Neural crest cell (in vitro differentiated cells): ENCODE measurements at places on chromosomes 11 and 22. TPM values are rescaled to one million over a fixed set of nuclear protein-coding genes. Genes with fewer than 3 reads are reported as not detected.
A peak's percentile ranks its signal among the peaks of the same experiment; 100 is the strongest.

DNA sequence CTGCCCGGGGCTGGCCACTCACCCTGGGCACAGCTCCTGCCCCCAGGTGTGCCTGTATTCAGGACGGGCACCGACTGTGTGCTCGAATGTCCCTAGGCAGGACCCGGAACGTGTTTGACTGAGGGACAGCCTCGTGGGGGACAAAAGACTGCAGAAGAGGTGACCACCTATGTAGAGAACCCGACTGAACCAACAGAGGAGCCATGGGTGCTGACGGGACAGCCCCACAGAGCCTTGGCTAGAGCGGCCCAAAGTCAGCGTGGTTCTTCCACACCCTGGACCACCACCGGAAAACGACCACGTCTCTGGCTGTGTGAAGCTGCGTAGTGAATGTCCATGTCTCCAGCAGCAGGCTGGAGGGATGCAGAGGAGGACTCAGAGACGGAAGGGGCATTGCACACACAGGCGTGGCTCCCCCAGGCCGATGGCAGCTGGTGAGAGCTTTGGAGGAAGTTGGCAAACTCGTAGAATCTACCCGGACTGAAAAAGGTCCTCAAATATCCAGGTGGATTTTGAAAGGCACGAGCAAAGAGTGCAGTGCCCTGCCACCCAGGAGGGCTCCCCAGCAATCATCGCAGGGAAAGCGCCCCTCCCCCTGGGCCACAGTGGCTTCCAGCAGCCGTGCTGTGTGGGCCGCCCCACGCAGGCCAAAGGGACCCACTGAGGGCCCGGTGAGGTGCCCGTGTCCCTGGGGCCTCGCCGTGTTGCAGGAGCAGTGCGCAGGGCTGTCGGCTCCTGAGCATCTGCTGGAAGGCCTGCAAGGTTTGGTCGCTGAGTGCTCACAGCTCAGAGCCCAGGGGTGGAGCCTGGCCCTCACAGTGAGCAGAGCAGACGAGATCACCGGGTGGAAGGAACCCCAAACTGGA lies 17.5 kb upstream of the MUC5B start:
- no peak for DNase-seq

DNA sequence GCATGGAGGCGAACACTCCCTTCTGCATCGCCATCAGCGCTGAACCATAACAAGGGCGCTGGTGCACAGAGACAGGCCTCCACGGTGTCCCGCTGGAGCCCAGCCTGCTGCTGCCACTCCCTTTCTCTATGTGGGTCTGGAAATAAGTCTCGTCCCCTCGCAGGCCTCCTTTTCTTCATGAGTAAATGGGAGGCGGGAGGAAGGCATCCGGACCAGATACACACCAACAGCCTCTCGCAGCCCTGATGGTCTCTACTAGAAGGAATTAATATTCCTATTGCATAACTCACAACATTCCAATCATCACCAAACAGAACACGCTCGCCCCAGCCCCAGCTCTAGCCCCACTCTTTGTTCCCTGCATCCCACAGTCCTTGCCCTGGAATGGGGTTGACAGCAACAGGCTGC lies 14.9 kb downstream of the RASD2 start:
- no peak for DNase-seq

TYMP gene
- total RNA-seq: 0.86 and 1.2 TPM in 2 replicates

- no peak for DNase-seq
These were observed 70.0 kb downstream of the AMOTL1 start for GRCh38 chr11:94838027-94838731.

DNA sequence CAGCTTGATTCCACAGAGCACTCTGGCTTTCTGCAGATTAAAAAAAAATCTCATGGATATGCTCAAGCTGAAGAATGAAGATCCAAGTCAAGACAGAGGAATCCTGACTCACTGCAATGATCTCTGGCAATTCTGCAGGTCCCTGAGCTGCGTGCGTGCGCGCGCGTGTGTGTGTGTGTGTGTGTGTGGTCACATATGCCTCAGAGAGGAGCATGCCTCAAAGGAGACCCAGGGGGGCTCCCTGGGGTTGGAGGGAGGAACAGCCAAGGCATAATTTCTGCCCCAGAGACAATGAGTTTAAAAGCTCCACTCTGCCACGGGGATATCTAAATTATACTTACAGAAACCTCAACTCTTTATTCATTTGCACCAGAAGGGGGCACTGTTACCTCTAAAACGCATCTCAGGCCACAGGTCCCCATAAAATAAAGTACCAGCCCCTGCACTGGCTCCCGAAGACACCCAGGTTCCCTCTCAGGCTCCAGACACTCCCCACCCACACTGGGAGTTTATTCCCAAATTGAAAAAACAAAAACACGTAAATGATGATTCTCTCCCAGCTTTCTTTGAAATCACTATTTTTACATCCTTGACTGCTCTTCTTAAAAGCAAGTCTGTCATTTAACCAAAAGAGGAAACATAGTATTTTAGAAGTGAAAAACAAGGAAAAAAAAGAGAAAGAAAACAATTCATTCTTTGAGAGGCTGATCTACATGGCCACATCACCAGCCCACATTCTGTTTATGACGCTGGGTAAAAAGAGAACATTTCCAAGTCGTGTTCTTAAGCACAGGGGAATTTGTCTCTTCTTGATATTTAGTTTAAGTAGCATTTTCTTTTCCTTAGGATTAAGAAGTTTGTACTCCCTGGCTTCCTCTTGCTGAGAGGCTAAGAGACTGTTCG lies 401.0 kb downstream of the LARGE1 start:
- DNase-seq: peak; percentile 45

GRCh38 chr11:116499396-116500003 lies 273.3 kb downstream of the BUD13 start:
- peak; percentile 94 for DNase-seq

POTEH gene
- not detected in 2 replicates for total RNA-seq

CDHR5 gene
- total RNA-seq: not detected in 2 replicates

EMID1 gene
- total RNA-seq: 9.0 and 10.4 TPM in 2 replicates

MPZL2 gene
- total RNA-seq: not detected in 2 replicates

DNA sequence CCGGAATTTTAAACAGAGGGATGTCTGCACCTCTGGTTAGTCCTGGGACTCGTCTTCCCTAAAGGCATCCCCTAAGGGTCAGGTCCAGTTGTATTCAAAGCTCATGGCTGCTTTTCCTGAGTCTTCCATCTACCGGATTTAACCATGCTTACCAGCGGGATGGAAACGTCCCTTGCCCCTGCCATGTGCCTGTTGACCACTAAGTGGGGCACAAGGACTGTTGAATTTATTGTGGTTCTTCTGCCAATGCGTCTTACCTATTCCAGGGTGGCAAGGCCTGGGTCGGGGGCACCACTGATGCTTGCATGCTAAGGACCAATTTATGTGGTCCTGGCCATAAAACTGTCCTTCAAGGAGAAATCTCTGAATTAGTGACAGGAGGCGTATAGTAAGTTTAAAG lies 25.6 kb downstream of the ANKRD42 start:
- DNase-seq: no peak

GGTLC3 gene
- total RNA-seq: not detected in 2 replicates

DNA sequence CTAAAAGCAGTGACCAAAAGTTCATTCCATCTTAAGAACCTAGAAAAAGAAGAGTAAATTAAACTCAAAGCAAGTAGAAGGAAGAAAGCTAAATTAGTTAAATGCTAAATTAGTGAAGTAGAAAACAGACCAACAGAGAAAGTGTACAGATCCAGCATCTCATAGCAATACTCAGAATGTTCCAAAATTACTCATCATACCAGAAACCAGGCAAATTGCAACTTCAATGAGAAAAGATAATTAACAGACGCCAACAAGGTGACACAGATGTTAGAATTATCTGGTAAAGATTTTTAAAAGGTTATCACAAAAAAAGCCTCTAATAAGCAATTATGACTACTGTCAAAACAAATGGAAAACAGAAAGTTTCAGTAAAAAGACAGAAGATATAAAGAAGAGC lies 96.8 kb downstream of the ALX4 start:
- no peak for DNase-seq

ADM gene
- 12.3 and 13.9 TPM in 2 replicates for total RNA-seq

- DNase-seq: no peak
These were observed at the start of gene DRD4 for GRCh38 chr11:636511-637332. Gene DRD4 (plus strand): TSS chr11:637269. CDS start chr11:637305, 36 bp downstream.

GRCh38 chr11:47415949-47416472 lies 7.6 kb downstream of the SLC39A13 start:
- no peak for DNase-seq

- DNase-seq: no peak
These were observed 9.3 kb downstream of the MRPL16 start for GRCh38 chr11:59801160-59801706.

- no peak for DNase-seq
These were observed 214.1 kb downstream of the TBC1D22A start for GRCh38 chr22:46976598-46976997.

GRCh38 chr22:19596680-19597398 lies 72.6 kb upstream of the CLDN5 start:
- no peak for DNase-seq

SLC36A4 gene
- 34.4 and 37.7 TPM in 2 replicates for total RNA-seq

DSCAML1 gene
- 0.09 and 0.25 TPM in 2 replicates for total RNA-seq

CALCA gene
- total RNA-seq: not detected in 2 replicates

DNA sequence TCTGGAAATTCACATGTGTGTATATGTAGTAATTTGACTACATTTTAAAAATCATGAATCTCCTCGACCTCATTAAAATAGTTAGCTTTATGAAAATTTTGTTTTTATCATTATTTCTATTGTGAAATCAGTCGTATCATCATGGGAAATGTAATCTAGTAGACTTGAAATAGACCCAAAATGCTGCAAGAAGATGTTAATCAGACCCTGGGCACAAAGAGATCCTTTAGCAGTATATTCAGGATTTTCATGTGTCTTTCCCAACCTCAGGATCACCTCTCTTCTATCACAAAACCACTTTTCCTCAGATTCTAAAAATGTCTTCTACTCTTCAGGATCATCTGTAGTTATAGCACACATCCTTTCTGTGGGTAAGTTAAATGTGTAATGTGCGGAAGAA lies 74.9 kb upstream of the ADSL start:
- no peak for DNase-seq

GRCh38 chr11:70503468-70504221 lies 105.3 kb downstream of the CTTN start:
- no peak for DNase-seq

DNA sequence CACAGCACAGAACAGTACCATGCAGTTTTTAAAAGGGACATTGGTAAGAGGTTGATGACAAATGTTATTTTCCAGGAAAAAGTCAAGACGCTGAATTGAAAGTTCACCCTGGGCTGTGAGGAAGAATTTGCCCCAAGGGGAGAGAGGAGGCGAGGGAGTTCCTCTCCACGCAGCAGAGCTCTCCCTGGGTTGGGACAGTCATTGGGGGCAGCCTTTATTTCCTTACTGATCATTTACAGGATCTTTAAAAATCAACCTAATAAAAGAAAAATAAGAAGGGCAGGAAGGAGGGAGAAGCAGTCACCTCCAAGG lies 49.9 kb upstream of the WNT7B start:
- no peak for DNase-seq

CWC15 gene
- 80.2 and 88.0 TPM in 2 replicates for total RNA-seq

DNA sequence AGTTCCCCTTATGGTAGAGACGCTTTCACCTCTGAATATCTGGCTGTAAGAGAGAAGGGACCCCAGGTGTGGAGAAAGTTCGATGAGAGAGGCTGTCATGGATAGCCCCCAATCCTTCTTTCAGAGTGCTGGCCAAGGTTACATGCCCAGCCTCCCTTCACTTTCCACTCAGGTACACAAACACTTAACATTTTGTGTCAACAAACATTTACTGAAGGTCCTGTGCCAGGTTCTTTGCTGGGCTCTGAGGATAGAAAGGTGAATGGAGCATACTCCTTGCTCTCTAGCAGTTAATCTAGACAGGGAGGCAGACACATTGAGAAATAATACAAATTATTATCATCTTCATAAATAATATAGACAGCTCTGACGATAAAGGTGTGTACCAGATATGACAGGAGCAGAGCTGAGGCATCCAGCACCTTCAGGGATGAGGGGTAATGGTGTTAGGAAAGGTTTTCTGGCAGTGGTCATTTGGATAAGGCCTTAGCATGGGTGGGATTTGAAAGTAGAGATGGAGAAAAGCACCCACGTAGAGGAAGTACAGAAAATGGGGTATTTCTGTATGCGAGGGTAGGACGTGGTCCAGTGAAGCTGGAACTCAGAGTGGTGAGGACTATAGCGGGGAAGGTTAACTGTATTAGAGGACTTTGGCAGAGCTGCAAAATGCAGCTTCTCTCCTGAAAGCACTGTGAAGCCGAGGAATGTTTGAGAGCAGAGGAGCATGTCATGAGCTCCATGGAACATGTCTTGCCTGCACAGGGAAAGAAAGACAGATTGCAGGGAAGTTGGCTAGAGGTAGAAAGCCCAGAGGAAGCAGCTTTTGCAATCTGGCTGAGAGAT lies 19.6 kb downstream of the PPFIBP2 start:
- DNase-seq: no peak

GRCh38 chr11:120142441-120143100 lies 4.7 kb upstream of the TRIM29 start:
- DNase-seq: no peak

CCDC87 gene
- 0.93 and 1.1 TPM in 2 replicates for total RNA-seq

DNA sequence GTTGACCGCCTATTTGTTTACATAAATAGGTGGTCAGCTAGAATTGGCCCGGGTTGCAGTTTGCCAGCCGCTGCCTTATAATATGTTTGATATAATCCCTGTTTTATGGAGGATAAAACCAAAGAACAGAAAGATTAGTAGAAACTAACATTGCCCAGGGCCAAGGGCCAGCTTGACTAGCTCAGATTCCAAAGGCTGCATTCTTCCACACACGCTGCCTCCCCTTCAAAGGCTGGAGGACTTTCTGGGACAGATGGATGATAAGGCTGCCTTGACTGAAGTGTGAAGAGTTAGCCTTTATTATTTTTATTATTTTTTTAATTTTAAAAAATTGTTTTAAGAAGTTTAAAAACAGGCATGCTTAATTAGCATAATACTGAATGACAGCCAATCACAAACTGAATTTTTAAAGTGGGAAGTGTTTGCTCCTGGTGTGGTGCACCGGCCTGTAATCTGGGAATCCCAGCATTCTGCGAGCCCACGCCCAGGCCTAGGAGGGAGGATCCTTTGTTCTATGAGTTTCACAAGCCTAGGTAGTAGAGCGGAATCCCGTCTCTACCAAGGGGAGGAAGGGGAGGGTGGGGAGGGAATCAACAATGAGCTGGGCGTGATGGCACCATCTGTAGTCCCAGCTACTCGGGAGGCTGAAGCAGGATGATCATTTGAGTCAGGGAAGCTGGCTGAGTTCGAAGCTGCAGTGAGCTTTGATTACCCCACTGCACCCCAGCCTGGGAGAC lies 114.9 kb downstream of the NAV2 start:
- no peak for DNase-seq

RBM4B gene
- total RNA-seq: 57.0 and 61.9 TPM in 2 replicates

GLYATL1 gene
- total RNA-seq: 1.9 and 2.7 TPM in 2 replicates

GRM5 gene
- 0.45 and 0.49 TPM in 2 replicates for total RNA-seq

MS4A5 gene
- total RNA-seq: not detected in 2 replicates
